ENCODE measurements at places on chromosomes 4 and X. TPM values are rescaled to one million over a fixed set of nuclear protein-coding genes. Genes with fewer than 3 reads are reported as not detected.

MAGEB17 gene
- 0.19 TPM for total RNA-seq

TRIM60 gene
- total RNA-seq = not detected

GRCh38 chrX:125544031-125544660 is 224.5 kb downstream of the TEX13C start:
- no peak overlapping the region for H3K27ac ChIP-seq
- H3K4me1 ChIP-seq = no peaks in the 10 kb centered on the region
- no peaks in the 10 kb centered on the region for H3K36me3 ChIP-seq
- H3K4me3 ChIP-seq = no peak overlapping the region
- no peaks in the 10 kb centered on the region for H3K27me3 ChIP-seq
- no peak for DNase-seq

GRCh38 chr4:171985129-171985528 is 171.9 kb downstream of the GALNTL6 start:
- H3K4me1 ChIP-seq = peaks cover 1% of the 10 kb centered on the region
- H3K27ac ChIP-seq = no peak overlapping the region
- no peaks in the 10 kb centered on the region for H3K36me3 ChIP-seq
- no peak overlapping the region for H3K4me3 ChIP-seq
- no peaks in the 10 kb centered on the region for H3K27me3 ChIP-seq

GRCh38 chrX:29947225-29947624 is 268.1 kb upstream of the MAGEB2 start:
- no peak overlapping the region for H3K27ac ChIP-seq
- peaks cover 10% of the 10 kb centered on the region for H3K4me1 ChIP-seq

DNA sequence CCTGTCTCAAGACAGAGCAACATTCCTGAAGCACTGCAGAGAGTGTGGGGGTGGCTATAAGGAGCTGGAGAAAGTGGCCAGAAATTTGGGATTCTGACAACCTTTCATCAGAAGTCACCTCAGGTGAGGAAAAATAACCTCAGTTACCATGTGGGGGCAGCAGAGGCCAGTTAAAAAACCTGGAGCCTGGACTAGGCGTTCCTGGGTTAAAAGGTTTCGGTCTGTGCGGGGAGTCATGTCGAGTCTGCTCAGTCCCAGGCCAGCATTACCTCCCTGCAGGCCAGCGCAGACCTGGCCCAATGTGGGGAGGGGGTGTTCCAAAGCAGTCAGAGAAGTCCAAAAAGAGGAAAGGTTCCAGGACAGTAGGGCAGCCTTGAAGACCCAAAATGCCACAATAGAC is 10.9 kb upstream of the NALF2 start:
- H3K27ac ChIP-seq = no peak overlapping the region
- H3K4me3 ChIP-seq = no peak overlapping the region
- no peaks in the 10 kb centered on the region for H3K36me3 ChIP-seq
- H3K27me3 ChIP-seq = peaks cover 5% of the 10 kb centered on the region

DNA sequence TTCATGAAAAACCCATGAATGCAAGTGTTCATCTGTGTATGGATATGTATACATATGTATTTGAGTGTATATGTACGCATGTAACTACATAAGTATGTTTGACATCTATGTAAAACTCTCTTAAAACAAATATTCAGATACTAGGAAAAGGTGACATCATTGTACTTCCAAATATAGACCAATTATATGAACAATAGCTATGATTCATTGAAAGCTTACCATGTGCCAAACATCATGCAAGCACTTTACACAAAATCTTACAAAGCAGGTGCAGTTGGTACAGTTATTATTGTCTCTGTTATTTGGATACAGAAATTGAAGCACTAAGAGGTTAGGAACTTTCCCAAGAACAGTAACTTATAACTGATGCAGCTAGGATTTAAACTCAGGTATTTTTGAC is 21.4 kb downstream of the MAGEB17 start:
- H3K4me3 ChIP-seq = no peak overlapping the region
- peaks cover 2% of the 10 kb centered on the region for H3K36me3 ChIP-seq
- no peak overlapping the region for H3K27ac ChIP-seq
- peaks cover 25% of the 10 kb centered on the region for H3K4me1 ChIP-seq
- H3K27me3 ChIP-seq = peaks cover 25% of the 10 kb centered on the region
